ENCODE measurements at places on chromosomes 3 and 15.

GRCh38 chr15:92711457-92711831 lies 55.9 kb upstream of the FAM174B start:
- no peak for DNase-seq

GRCh38 chr3:43879166-43879565 lies 188.4 kb downstream of the ABHD5 start:
- DNase-seq: no peak

- no peak for DNase-seq
Observed at GRCh38 chr3:106114848-106115247, 246.0 kb upstream of the CBLB start.

DNA sequence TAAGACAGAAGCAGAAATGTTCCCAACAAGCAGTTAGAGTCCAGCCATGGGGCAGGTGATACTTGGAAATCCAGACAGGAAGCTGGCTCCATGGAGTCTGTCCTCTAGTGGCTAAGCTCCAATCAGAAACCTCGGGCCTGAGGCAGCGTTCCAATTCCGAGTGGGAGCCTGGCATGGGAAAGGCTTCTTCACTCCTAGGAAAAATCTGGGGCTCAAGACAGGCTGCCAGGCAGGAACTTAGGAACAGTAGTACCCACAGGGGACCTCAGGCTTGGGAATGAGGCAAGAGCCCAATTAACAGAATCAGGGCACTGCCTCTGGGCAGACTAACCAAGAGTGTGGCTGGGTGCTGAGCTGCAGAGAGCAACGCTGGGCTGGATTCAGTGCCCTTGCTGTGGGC lies 6.2 kb upstream of the ATP13A4 start:
- no peak for DNase-seq

DNA sequence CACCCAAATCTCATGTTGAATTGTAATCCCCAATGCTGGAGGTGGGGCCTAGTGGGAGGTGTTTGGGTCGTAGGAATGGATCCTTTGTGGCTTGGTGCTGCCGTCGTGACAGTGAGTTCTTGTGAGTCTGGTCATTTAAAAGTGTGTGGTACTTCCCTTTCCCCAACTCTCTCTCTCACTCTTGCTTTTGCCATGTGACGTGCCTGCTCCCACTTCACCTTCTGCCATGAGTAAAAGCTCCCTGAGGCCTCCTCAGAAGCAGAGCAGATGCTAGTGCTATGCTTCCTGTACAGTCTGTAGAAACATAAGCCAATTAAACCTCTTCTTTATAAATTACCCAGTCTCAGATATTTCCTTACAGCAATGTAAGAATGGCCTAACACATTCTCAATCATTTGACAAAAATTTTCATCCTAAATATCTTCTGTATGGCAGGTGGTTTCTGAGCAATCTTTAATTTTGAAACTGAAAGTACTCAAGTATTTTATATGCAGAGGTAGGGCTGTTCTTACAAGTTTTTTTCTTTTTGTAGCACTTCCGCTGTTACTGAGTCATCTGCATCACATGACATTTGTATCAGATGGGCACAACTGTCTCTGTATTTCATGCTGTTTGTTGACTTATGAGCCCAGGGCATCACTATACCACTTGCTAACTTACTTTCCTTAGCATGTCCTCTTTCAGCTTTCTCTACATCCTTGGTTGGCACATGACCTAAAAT lies 8.8 kb downstream of the RPL39L start:
- no peak for DNase-seq

GRCh38 chr3:51581524-51581923 lies 43.0 kb downstream of the RAD54L2 start:
- DNase-seq: no peak

GRCh38 chr3:142256712-142257333 lies 31.4 kb upstream of the GK5 start:
- no peak for DNase-seq

GRCh38 chr3:83882701-83883100 lies 1076.1 kb upstream of the CADM2 start:
- no peak for DNase-seq

DNA sequence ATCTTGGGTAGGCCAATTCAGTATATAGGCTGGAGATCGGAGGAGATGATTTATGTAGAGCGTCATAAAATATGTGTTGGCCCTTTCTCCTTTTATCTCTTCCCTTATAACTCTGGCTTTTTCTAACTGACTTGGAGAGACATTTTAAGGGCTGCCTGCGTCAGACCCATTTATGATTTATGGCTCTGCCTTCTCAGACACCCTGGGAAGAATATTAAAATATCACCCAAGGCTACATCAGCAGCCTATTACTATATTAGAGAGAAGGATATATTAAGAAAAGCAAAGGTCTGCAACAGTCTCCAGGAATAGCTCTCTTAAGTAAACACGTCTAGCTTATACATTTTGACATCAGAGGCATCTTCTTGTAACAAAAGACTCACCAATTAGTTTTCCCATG lies 179.4 kb downstream of the SV2B start:
- DNase-seq: no peak

DNA sequence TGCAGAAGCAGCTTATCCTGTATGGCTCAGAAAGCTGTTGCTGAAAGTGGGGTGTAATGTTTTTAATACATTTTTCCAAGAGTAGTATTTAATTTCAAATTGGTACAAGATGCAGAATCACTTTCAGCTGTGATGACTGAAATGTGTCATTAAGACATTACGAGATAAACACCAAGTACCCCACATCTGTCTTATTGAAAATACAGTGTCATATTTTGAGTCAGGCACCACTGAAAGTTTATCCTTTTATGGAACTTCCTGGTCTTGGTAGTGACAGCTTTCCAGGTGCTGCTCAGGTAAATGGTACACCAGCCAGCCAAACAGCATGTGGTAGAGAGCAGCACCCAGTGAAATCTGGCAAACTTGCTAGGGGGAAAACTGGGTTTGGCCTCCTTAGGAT lies 16.9 kb downstream of the ASTE1 start:
- DNase-seq: no peak

- DNase-seq: no peak
Observed at GRCh38 chr3:64039332-64039731, 16.0 kb upstream of the PSMD6 start.

DNA sequence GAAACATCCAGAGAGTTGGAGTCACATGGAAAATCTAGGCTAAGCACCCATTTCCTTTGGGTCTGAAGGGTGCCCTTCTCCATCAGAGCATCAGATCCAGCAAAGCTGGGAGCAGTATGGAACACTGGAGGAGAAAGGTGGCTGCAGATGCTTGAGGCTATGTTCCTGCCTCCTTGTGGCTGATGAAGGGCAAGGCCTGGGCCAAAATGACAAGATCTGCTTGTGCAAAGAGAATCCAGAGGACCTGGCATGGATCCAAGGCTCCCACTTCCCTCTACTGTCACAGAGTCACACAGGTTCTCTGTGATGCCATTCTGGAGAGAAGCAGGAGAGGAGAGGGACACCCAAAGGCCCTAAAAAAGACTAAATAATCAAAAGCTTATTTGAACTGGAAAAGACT lies 9.2 kb upstream of the ATP8B4 start:
- no peak for DNase-seq

GRCh38 chr3:18027161-18027939 lies 284.9 kb upstream of the TBC1D5 start:
- no peak for DNase-seq

GRCh38 chr3:98734735-98735134 lies 28.4 kb upstream of the ST3GAL6 start:
- no peak for DNase-seq

GRCh38 chr15:27358751-27359434 lies 387.9 kb downstream of the GABRG3 start:
- DNase-seq: no peak

DNA sequence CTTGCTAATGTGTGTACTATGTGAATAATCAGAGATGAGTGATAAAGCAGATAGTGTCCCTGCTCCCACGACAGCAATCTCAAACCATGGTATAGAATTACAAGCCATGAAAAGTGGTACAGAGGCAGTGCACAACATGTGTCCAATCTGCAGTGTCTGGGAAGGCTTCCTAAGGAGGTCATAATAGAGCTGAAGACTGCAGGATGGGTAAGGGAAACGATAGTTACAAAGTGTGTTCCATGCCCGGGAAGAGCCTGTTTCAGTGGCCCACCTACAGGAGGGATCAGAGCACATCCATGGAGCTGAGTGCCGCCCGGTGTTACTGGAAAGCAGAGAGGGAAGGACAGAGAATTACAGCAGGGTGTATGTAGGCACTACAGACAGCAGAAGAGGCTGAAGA lies 48.9 kb downstream of the PAK2 start:
- no peak for DNase-seq

DNA sequence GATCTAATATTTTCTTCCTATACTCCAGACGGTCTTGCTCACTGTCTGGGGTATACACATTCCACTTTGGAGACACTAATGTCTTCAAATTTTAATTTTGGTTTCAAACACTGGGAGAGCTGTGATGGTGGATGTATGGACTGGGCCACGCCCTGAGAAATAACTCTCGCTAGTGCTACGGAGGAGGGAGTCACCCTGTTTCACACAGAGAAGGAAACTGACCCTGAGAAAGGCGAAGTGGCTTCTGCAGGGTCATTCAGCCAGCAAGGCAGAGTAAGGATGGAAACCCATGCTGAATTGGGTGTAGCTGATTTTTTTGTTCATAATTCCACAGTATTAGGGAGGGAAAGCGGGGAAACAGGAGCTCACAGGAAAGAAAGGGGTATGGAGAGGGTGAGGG lies 8.6 kb upstream of the SKIC8 start:
- no peak for DNase-seq

DNA sequence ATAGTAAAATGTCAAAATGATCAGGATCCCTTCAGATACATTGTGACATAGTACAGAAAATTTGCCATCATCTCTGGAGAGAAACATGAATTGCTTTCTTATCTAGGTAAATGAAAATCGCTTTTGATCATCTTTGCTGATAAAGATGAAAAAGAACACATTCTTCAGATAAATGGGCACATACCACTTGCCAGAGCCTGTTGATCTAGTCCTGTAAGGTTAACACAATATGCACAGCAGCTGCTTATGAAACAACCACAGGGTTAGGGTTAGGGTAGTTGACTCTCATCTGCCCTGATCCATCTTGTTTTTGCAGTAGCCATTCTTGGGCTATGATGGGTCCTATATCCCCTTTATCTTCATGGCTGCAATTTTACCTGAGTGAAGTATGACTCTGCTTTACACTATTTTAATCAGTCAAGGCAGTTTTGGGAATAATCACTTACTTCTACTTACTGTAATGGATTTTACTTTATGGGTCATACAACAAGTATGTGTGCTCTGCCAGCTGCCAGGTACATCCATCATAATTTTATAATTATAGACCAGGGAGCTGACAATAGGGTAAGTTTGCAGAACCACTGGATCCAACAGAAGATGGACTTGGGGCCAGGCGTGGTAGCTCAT lies 12.6 kb upstream of the SPINK8 start:
- no peak for DNase-seq

- no peak for DNase-seq
Observed at GRCh38 chr3:145370870-145371269, 790.1 kb downstream of the PLOD2 start.

- DNase-seq: no peak
Observed at GRCh38 chr3:23129817-23130216, 73.3 kb upstream of the UBE2E2 start.

DNA sequence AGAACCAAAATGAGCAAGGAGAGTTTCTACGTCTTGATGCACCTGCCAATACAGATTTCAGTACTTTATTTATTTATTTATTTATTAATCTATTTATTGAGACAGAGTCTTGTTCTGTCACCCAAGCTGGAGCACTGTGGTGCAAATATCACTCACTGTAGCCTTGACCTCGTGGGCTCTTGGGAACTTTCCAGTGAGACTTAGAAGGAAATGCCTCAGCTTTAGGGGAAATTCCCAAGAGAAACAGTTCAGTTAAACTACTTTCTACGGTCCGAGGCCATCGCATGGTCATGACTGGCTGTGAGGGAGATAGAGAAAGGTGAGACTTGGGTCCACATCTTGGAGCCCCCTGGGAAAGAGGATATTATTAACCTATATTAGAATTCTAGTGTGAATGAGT lies 47.0 kb upstream of the HERC1 start:
- DNase-seq: no peak

- DNase-seq: no peak
Observed at GRCh38 chr3:178048768-178049167, 487.5 kb upstream of the KCNMB2 start.

- DNase-seq: no peak
Observed at GRCh38 chr3:30658328-30659052, 52.1 kb downstream of the TGFBR2 start.

DNA sequence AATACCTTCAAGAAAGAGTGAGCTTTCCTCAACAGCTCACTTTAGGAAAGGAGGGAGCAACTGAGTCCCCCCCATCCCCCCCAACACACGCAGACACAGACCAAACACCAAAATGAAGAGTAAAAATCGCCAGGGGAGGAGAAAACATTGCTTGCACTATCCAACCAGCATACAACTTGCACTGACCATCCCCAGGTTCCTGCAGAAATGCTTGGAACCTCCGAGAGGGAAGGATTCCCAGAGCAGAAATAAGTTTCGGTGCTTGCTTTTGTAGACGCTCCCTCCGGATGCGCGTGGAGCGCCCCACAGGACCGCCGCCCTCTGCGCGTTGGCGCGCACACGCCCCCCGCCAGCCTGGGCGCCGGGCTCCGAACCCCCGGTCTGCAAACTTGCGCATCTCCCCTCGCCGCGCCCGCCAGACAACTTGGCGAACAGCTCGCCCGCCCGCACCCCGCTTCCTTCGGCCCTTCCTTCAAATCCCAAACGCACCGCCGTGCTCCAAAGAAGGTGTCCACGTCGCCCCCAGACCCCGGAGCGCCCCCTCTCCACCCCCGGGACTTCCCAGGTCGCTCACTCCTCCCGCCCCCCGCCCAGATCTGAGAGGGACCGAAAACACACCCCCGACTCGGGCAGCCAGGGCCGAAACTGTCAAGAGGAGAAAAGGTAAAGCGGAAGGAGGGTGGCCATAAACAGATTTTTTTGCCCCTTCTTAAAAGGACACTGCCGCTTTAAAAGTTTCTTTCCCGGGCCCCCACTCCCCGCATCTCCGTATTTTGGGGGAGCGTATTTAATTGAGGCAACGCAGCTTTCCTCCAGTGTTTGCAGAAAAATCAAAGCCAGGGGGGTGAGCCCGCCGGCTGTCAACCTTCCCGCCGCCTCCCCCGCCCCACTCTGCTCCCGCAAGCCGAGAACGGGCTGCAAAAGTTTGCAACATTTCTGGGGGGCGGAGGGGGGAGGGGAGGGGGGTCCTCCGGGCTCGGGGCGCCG lies 859 bp downstream of the RORA start:
- no peak for DNase-seq

DNA sequence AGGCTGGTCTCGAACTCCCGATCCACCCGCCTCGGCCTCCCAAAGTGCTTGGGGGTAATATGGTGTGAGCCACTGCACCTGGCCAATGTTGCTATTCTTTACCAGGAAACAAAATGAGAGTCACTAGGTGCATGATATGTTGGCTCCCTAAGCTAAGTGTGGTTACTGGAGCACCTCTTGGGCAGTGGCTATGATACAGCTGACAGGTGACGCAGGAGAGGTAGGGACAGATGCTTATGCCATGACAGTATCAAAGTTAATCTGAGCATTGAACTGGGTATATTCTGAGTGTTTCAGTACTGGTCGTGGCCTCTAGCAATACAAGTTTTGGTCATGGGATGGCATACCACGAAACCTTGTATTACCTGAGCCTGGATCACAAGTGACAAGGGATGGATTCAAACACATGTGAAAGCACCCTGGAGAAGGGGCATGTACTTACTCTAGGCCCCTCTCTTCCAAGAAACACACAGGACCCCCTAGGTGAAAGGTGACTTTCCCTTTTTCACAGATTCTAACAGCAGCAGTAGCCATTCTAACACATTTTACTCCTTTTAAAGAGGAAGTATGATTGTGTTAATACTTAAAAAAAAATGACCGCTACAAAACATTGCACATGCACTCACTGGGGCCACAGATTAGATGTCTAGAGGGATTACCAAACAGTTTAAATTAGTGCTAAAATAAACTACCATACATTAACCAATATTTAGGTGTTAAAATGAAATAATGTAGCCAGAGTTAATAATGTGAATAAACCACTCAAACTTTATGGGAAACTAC lies 467.3 kb downstream of the SHQ1 start:
- no peak for DNase-seq
